ENCODE measurements at places on chromosomes 16 and 17. TPM values are rescaled to one million over a fixed set of nuclear protein-coding genes. Genes with fewer than 3 reads are reported as not detected.
A peak's percentile ranks its signal among the peaks of the same experiment; 100 is the strongest.

OR2C1 gene
- not detected for total RNA-seq

C16orf96 gene
- total RNA-seq: not detected

IGSF6 gene
- 13.2 TPM for total RNA-seq

PITPNC1 gene
- 14.8 TPM for total RNA-seq

DRC3 gene
- total RNA-seq: 0.96 TPM

SLC5A11 gene
- 1.8 TPM for total RNA-seq

MYLK3 gene
- total RNA-seq: 0.59 TPM

DNA sequence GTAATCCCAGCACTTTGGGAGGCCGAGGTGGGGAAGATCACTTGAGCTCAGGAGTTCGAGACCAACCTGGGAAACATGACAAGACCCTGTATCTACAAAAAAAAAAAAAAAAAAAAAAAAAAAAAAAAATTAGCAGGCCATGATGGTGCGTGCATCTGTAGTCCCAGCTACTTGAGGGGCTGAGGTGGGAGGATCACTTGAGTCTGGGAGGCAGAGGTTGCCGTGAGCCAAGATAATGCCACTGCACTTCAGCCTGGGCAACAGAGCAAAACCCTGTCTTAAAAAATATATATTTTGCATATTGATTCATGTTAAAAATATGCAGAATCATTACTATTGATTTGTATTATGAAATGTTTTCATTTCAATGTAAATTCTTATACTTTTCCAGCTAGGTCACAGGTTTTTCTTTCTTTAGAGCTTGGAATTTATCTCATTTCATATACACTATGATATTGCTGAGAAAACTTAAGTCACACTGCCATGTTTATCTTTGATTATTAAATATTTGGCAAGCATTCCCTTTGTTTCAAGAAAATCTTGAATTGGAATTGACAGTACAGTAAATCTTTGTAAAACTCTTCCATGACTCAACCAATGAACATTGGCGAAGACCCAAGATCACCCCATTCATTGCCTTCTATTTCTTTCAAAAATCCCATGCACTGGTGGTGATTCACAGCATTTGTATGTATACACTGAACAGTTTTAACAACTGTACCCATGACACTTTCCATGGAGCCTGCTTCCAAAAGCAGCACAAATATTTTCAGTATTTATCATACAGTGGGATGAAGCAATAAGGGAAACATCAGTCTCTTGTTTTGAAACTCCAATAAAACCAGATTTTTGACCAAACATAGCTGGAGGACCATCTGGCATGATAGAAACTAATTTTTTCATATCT, 83.5 kb upstream of the TNRC6A start:
- H3K4me3 ChIP-seq: no peak overlapping the region
- H3K36me3 ChIP-seq: no peaks in the 10 kb centered on the region
- no peaks in the 10 kb centered on the region for H3K27me3 ChIP-seq
- no peaks in the 10 kb centered on the region for H3K4me1 ChIP-seq

- H3K27ac ChIP-seq: no peak overlapping the region
- H3K4me3 ChIP-seq: no peak overlapping the region
- no peak for DNase-seq
- no peaks in the 10 kb centered on the region for H3K4me1 ChIP-seq
Observed at GRCh38 chr17:8941520-8941919, 24.0 kb downstream of the PIK3R5 start.

GRCh38 chr17:27458524-27458908, 2.3 kb downstream of the KSR1 start:
- H3K4me1 ChIP-seq: no peaks in the 10 kb centered on the region
- DNase-seq: no peak
- no peak overlapping the region for H3K27ac ChIP-seq
- H3K4me3 ChIP-seq: no peak overlapping the region
- H3K27me3 ChIP-seq: no peaks in the 10 kb centered on the region

DNA sequence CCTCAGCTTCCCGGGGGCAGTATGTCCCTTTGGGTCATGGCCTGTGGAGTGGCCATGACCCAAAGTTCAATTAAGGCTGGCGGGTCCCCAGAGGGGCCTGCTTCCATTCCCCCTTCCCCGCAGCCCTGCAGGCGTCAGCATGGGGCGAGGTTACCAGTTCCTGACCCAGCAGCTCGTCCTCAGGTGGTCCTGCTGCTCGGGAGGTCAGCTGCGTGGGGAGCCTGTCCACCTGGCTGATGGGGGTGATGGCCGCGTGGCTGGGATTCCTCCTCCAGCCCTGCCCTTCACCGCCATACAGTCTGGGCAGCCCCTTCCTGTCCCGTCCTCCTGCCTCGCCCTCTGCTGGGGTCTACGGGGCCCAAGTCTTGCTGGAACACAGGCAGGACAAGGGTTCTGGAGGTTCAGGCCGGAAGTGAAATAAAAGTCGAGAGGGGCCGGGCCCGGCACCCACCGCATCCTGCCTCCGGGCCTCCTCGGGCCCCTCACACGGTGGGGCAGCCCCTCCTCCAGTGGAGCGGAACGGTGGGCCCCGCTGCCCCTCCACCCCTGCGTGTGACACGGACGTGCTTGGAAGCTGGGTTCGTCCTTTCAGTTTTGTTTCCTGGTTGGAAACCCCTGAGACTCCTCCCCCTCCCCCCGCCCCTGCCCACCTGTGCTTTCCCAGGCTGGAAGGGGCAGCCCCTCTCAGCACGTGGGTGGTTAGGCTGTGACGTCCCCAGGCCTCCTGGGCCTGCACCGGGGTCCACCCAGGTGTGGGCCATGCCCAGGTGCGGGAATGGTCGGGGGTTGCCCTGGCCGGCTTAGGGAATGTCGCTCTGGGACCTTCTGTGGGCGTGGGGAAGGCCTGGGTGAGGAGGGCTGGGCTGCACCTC, 6.8 kb downstream of the UBALD2 start:
- no peaks in the 10 kb centered on the region for H3K36me3 ChIP-seq
- peaks cover 46% of the 10 kb centered on the region for H3K4me1 ChIP-seq
- no peaks in the 10 kb centered on the region for H3K27me3 ChIP-seq
- H3K4me3 ChIP-seq: peak overlapping the region; percentile 70

- H3K27me3 ChIP-seq: no peaks in the 10 kb centered on the region
- H3K4me1 ChIP-seq: no peaks in the 10 kb centered on the region
- H3K4me3 ChIP-seq: no peak overlapping the region
- H3K36me3 ChIP-seq: no peaks in the 10 kb centered on the region
- peak overlapping the region; percentile 38 for H3K27ac ChIP-seq
Observed at GRCh38 chr17:78304549-78305037, 55.3 kb downstream of the SOCS3 start.

DNA sequence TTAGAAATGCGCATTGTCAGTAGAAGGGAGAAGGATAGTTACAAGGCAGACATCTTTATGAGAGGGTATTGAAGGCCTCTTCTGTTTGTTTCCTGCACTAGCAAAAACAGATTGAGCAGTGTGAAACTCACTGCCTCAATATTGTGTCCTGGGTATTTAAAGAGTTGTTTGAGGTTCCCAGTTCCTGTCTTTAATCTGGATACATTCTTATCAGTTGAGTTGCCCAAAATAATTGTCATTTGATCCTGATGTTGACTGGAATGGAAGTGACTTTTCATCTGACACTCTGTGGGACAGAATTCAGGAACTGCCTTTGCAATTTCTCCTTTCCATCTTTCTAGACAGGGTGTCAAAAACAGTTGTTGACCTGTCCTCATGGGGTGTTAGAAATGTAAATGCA, 1.7 kb downstream of the ATP6V0A1 start:
- H3K27ac ChIP-seq: peak overlapping the region; percentile 97
- DNase-seq: no peak
- no peaks in the 10 kb centered on the region for H3K27me3 ChIP-seq
- H3K4me1 ChIP-seq: peaks cover 17% of the 10 kb centered on the region
- H3K36me3 ChIP-seq: no peaks in the 10 kb centered on the region
- peak overlapping the region; percentile 81 for H3K4me3 ChIP-seq

- DNase-seq: no peak
- no peaks in the 10 kb centered on the region for H3K36me3 ChIP-seq
- H3K27me3 ChIP-seq: no peaks in the 10 kb centered on the region
- H3K4me3 ChIP-seq: no peak overlapping the region
Observed at GRCh38 chr17:82126556-82127314, 28.7 kb upstream of the FASN start.

- peak overlapping the region; percentile 86 for H3K27ac ChIP-seq
- no peaks in the 10 kb centered on the region for H3K36me3 ChIP-seq
- peaks cover 5% of the 10 kb centered on the region for H3K4me1 ChIP-seq
- H3K4me3 ChIP-seq: peak overlapping the region; percentile 30
- DNase-seq: no peak
Observed at GRCh38 chr17:35313875-35314409, 59.5 kb downstream of the SLFN11 start.

- no peaks in the 10 kb centered on the region for H3K27me3 ChIP-seq
- no peaks in the 10 kb centered on the region for H3K36me3 ChIP-seq
- no peaks in the 10 kb centered on the region for H3K4me1 ChIP-seq
- no peak overlapping the region for H3K4me3 ChIP-seq
- H3K27ac ChIP-seq: no peak overlapping the region
- DNase-seq: no peak
Observed at GRCh38 chr17:17532991-17533390, 36.8 kb upstream of the RASD1 start.

DNA sequence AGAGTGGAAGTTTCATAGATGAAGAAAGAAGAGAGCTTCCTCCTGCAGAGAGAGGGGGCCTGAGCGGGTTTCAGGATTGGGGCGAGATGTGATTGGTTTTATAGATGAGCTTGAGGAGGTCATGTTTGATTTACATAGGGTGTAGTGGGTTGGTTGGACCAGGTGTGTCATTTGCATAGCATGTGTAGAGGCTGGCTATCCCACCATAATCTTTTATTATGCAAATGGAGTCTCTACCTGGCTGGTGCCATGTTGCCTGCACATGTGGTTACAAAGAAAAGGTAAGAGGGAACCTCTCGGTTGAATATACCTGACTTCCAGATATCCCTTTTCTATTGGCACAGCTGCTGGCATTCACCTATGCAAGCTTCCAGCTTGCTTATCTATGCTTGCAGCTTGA, 228.1 kb downstream of the BCAS3 start:
- no peak overlapping the region for H3K27ac ChIP-seq
- H3K27me3 ChIP-seq: no peaks in the 10 kb centered on the region
- H3K36me3 ChIP-seq: no peaks in the 10 kb centered on the region
- DNase-seq: no peak
- no peaks in the 10 kb centered on the region for H3K4me1 ChIP-seq
- H3K4me3 ChIP-seq: no peak overlapping the region

GRCh38 chr17:10109146-10109545, 89.3 kb downstream of the GAS7 start:
- H3K4me1 ChIP-seq: peaks cover 4% of the 10 kb centered on the region
- no peak for DNase-seq
- H3K27me3 ChIP-seq: no peaks in the 10 kb centered on the region
- H3K36me3 ChIP-seq: no peaks in the 10 kb centered on the region
- H3K27ac ChIP-seq: no peak overlapping the region

DNA sequence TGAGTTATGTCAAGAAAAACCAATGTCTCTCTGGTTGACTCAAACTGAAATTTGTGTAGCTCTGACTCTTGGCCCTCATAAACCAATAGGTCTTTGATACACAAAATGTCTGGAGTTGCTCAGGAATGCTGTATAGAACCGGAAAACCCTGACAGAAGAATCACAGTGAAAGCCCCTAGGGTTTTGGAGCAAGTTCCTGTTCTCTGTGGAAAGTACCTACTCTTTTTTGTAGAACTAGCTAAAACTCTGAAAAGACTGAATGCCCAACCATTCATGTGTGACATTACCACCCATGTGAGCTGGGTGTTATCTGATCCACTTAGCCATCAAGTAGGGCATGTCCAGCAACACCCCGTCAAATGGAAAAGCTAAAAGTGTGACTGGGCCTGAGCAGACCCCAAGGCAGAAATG, 28.8 kb downstream of the CCL4 start:
- H3K4me3 ChIP-seq: no peak overlapping the region
- no peak overlapping the region for H3K27ac ChIP-seq
- no peak for DNase-seq

DNA sequence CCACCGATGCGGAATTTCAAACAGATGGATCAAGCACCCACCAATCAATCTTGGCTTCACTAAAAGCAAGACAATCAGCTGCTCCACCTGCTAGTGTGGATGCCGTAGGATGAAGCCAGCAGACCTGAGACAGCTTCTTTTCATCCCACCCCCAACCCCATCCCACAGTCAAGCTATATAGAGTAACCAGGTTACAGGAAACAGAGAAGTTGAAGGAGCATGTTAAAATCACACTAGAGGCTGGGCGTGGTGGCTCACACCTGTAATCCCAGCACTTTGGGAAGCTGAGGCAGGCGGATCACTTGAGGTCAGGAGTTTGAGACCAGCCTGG, 37.7 kb downstream of the CMTM4 start:
- no peak overlapping the region for H3K27ac ChIP-seq
- DNase-seq: no peak
- H3K4me1 ChIP-seq: no peaks in the 10 kb centered on the region
- no peaks in the 10 kb centered on the region for H3K36me3 ChIP-seq

DNA sequence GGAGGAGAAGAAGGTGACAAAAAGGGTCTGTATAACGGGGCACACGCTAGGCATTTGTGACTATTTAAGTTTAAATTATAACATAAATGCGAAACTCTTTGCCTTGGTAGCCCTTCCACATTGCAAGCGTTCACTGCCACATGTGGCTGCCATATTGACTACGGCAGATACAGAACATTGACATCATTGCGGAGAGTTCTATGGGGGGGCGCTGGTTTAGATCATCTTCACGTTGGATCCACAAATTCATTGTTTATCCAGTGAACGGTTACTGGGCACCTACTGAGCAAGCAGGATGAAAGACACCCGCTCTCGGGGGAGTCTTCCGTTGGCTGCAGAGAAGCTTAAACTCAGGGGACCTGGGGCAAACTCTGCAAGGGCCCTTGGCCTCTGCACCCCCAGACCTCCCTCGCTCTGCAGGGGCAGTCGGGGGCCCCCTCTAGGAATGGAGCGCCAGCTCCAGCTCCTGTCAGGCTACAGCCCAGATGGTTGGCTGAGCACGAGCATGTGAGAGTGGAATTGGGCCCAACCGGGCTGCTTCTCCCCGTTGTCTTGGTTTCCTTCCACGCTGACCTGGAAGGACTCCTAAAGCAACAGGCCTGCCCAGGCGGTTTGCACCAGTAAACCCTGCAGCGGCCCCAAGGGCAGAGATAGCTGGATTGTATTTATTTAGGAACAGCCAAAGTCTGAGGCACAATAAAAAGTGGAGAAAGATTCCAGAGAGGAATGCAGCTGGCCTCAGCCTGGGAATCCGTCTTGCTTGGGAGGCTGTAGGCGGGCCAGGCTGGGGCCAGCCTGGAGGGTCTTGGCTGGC, 172.2 kb downstream of the SEC14L1 start:
- DNase-seq: peak; percentile 76
- H3K27ac ChIP-seq: peak overlapping the region; percentile 41
- no peak overlapping the region for H3K4me3 ChIP-seq
- H3K4me1 ChIP-seq: peaks cover 37% of the 10 kb centered on the region
- no peaks in the 10 kb centered on the region for H3K27me3 ChIP-seq

Measured in breast epithelium (tissue), 4 donors.